ENCODE measurements at places on chromosomes 2 and 18.
A peak's percentile ranks its signal among the peaks of the same experiment; 100 is the strongest.

DNA sequence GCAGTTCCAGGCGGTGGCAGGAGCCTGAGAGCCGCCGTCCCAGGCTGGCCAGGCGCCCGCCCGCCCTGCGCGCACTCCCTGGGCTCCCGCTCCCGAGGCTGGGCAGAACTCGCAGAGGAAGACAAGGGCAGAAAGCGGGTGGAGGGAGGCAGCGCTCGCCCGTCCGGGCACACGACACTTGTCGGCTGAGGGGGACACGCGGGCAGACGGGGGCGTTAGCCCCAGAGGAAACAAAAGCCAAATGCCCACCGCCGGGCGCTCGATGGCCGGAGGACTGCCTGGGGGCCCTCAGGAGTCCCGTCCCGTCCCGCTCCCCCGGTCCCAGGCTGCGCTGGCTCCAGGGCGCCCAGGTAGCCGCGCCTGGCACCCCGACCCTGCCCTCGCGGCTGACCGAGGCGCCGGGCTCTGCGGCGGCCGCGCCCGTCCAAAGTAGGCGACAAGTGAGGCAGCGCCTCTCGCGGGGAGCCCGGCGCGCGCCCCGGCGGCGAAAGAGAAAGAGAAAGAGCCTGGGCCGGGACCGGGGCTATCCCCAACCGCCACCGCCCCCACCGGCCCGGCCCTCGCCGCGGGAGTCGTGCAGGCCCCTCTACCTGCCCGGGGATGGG is 491 bp downstream of the L3MBTL4 start:
- no peak overlapping the region for H3K4me3 ChIP-seq
- DNase-seq: no peak
- H3K27ac ChIP-seq: no peak overlapping the region
- no peaks in the 10 kb centered on the region for H3K27me3 ChIP-seq

DNA sequence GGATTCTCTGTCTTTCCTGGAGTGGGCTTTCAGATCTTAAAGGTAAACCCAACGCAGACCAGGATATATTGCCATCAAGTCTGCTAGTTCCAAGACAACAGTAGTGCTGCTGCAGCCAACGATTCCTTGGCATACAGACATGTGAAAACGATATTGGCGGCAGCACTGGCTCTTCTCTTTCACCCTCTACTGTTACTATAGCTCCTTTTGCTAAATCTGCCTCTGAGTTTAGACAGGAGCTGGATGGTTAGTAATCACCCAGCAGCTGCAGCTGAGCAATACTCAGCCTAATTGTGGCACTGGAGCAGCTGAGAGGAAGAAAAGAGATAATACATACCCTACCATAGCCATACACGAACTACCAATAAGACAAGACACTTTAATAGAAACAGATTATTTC is 4.0 kb downstream of the YES1 start:
- H3K36me3 ChIP-seq: no peaks in the 10 kb centered on the region
- no peaks in the 10 kb centered on the region for H3K27me3 ChIP-seq
- no peak for DNase-seq
- no peak overlapping the region for H3K4me3 ChIP-seq

GRCh38 chr2:196168181-196168580 is 3.2 kb downstream of the STK17B start:
- DNase-seq: no peak
- H3K4me1 ChIP-seq: peaks cover 32% of the 10 kb centered on the region
- H3K27ac ChIP-seq: peak overlapping the region; percentile 94
- H3K4me3 ChIP-seq: peak overlapping the region; percentile 98

DNA sequence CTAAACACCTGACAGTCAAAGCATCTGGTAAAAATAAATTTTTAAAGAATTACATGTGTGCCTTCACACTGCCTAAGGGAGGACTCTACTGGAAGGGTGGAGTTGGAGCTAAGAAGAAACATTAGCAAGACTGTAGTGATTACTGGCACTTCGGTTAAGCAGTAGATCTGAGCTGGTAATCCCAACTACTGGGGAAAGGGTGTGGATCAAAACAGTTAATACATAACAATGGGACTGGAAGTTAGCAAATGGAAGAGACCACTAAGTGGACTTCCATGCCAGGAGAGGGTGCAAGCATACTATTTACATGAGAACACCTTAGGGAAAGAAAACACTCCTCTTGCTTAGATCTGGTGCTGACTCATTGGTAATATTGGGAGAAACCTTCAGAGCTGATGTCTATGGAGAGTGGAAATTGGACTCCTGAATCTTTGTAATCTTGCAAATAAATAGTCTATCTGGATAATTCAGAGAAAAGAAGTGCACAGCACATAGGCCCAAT is 519.6 kb upstream of the LINC00305 start:
- H3K27me3 ChIP-seq: no peaks in the 10 kb centered on the region
- DNase-seq: no peak
- no peaks in the 10 kb centered on the region for H3K36me3 ChIP-seq
- H3K4me1 ChIP-seq: no peaks in the 10 kb centered on the region
- no peak overlapping the region for H3K27ac ChIP-seq
- no peak overlapping the region for H3K4me3 ChIP-seq

GRCh38 chr2:386406-387103 is 98.7 kb upstream of the ALKAL2 start:
- no peaks in the 10 kb centered on the region for H3K27me3 ChIP-seq
- no peak for DNase-seq
- H3K27ac ChIP-seq: no peak overlapping the region
- H3K4me3 ChIP-seq: no peak overlapping the region

DNA sequence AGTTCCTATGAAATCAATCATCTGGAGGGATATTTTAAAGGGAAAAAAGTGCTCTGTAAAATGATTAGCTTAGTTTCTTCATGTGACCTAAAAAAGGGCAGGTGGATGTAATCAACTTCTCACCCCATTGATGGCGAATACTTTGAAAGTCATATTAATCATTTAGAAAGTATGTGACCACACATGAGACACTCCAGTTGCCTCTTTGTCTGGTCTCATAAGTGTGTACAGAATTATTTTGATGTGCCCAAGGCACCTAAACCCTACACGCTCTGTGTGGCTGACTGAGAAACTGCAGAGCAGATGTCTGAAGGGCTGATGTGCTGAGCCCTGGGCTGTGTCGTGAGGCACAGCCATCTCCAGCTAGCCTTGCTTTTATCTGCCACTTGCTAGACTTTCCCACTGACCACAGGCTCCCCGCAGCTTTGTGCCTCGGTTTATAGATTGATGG is 26.9 kb downstream of the SGPP2 start:
- no peaks in the 10 kb centered on the region for H3K4me1 ChIP-seq
- H3K4me3 ChIP-seq: no peak overlapping the region
- DNase-seq: no peak

DNA sequence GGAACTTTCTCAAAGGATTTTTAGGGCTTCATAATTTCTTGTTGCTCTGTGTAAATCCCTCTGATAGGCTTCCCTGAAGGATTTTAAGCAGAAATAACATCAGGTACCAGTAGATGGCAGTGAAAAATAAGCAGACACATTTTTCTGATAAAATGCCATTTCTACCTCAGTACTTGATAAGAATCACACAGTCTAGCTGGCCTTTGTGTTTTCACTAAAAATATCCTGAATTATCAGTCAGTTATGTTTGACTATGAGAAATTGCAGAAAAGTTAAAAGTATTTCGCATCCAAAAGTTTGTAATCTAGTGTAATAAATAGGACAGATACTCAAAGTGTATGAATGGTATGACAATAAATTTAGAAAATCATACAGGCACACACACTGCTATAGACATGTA is 68.7 kb downstream of the DNAJC10 start:
- no peak overlapping the region for H3K27ac ChIP-seq
- H3K27me3 ChIP-seq: no peaks in the 10 kb centered on the region
- no peak for DNase-seq
- H3K4me1 ChIP-seq: no peaks in the 10 kb centered on the region

- peaks cover 6% of the 10 kb centered on the region for H3K36me3 ChIP-seq
- H3K4me3 ChIP-seq: no peak overlapping the region
- DNase-seq: no peak
Measured at GRCh38 chr2:85369500-85369899, 14.9 kb downstream of the ELMOD3 start.

Data from effector memory CD4-positive, alpha-beta T cell (primary cell).